B cell (primary cell): ENCODE measurements at places on chromosomes 7 and 10. TPM values are rescaled to one million over a fixed set of nuclear protein-coding genes. Genes with fewer than 3 reads are reported as not detected.
A peak's percentile ranks its signal among the peaks of the same experiment; 100 is the strongest.

GRCh38 chr10:97180363-97180755 lies 5.4 kb downstream of the SLIT1 start:
- no peak overlapping the region for H3K4me3 ChIP-seq
- no peaks in the 10 kb centered on the region for H3K36me3 ChIP-seq
- DNase-seq = no peak
- no peak overlapping the region for H3K27ac ChIP-seq
- peaks cover 66% of the 10 kb centered on the region for H3K27me3 ChIP-seq

DNA sequence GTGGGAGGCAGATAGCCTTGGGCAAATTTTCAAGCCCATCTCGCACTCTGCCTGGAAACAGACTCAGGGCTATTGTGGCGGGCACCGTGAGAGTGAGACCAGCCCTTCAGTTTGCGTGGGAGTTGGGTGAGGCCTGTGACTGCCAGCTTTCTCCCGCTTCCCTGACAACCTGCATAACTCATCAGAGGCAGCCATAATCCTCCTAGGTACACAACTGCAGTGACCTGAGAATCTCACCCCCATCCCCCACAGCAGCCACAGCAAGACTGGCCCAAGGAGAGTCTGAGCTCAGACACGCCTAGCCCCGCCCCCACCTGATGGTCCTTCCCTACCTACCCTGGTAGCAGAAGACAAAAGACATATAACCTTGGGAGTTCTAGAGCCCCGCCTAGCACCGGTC lies 275.4 kb downstream of the GRID1 start:
- no peak overlapping the region for H3K4me3 ChIP-seq
- no peak overlapping the region for H3K27ac ChIP-seq
- no peak for DNase-seq

GRCh38 chr7:139869886-139870285 lies 40.8 kb downstream of the TBXAS1 start:
- DNase-seq = no peak
- H3K36me3 ChIP-seq = no peaks in the 10 kb centered on the region
- H3K27me3 ChIP-seq = no peaks in the 10 kb centered on the region
- H3K27ac ChIP-seq = no peak overlapping the region
- H3K4me1 ChIP-seq = no peaks in the 10 kb centered on the region

DNA sequence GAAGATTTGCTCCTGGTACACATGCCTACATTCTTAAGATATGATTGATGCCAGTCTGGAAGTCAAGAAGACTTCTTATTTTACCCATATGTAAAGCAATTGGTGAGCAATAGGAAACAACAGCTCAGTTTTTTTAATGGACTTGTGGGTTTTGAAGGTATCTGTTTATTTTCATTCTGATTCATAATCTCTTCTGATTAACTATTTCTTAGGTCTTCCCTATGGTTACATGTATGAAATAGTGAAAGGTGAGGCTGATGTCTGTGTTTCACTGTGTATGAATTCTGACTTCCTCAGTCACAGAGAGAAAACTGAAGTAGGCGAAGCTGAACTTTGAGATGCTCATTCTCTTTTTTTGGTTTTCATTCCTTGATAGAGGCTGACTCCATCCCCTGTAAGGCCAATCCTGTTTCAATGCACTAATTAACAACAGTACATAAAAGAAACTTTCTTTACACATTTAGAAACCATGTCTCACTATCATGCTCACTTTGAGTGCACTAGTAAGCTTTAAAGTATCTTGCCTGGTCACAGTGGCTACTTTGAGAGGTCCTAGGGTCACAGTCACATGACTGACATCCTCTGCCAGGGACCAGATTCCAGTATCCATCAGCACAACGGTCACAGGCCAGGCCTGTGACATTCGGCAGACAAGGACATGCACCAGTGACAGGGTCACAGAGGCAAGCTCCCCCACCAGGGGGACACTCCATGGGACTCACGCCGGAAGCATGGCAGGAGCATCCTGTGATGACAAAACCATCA lies 59.5 kb upstream of the LAMB1 start:
- no peak overlapping the region for H3K27ac ChIP-seq
- no peaks in the 10 kb centered on the region for H3K36me3 ChIP-seq
- no peak for DNase-seq
- no peak overlapping the region for H3K4me3 ChIP-seq
- H3K27me3 ChIP-seq = no peaks in the 10 kb centered on the region
- no peaks in the 10 kb centered on the region for H3K4me1 ChIP-seq

GRCh38 chr7:2289111-2289586 lies 25.1 kb downstream of the SNX8 start:
- no peak for DNase-seq
- H3K27ac ChIP-seq = peak overlapping the region; percentile 76
- no peaks in the 10 kb centered on the region for H3K36me3 ChIP-seq
- H3K4me3 ChIP-seq = no peak overlapping the region
- H3K27me3 ChIP-seq = no peaks in the 10 kb centered on the region
- H3K4me1 ChIP-seq = peaks cover 25% of the 10 kb centered on the region

- no peak for DNase-seq
- H3K27me3 ChIP-seq = no peaks in the 10 kb centered on the region
- no peaks in the 10 kb centered on the region for H3K4me1 ChIP-seq
- no peak overlapping the region for H3K4me3 ChIP-seq
Observed at GRCh38 chr10:66752714-66753113, 173.1 kb upstream of the LRRTM3 start.

DNA sequence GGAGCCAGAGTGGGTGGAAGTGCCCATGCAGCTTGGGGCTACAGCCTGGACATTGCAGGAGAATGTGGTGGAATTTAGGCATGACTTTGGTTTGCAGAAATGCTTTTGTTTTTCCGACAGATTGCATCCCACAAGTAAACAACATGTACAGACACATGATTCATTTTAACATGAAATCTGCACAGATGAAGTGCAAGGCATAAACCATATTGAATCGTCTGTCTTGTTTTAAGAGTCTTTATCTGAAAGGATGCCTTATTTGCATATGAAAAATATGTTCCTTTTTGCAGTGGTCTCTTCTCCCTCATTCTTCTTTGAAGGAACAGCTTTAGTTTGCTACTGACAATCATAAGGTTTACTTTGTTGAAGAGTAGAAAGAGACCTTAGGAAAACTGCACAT lies 94.9 kb downstream of the NXPH1 start:
- DNase-seq = no peak
- H3K36me3 ChIP-seq = no peaks in the 10 kb centered on the region
- no peaks in the 10 kb centered on the region for H3K27me3 ChIP-seq
- H3K27ac ChIP-seq = no peak overlapping the region

DNA sequence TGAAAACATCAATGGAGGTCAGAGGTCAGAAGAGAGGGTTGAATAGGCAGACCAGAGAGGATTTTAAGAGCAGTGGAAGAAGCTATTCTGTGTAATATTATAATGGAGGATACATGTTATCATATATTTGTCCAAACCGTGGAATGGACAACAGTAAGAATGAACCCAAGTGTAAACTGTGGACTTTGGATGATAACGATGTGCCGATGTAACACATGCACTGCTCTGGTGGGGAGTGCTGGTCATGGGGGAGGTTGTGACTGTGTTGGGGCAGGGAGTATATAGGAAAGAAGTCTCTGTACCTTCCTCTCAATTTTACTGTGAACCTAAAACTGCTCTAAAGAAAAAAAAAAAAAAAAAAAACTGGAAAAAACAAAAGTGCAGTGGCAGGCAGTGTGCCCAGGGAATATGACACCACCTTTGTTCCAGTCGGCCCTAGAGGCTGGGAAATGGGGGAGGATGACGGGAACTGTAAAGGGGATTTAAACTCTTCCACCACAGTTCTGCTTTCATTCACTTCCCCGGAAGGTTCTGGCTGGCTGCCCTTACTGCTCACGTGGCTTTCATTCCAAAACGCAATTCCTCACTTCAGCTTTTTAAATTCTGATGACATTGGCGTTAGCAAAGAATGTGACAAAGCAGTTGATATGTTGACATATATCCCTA lies 113.7 kb upstream of the ANKRD1 start:
- DNase-seq = no peak
- no peak overlapping the region for H3K4me3 ChIP-seq
- H3K27me3 ChIP-seq = no peaks in the 10 kb centered on the region
- peaks cover 5% of the 10 kb centered on the region for H3K4me1 ChIP-seq
- H3K27ac ChIP-seq = no peak overlapping the region

- H3K27ac ChIP-seq = no peak overlapping the region
- no peaks in the 10 kb centered on the region for H3K4me1 ChIP-seq
- no peaks in the 10 kb centered on the region for H3K36me3 ChIP-seq
- no peak overlapping the region for H3K4me3 ChIP-seq
Observed at GRCh38 chr10:132199268-132199853, 12.6 kb downstream of the DPYSL4 start.

GRCh38 chr10:83886871-83887270 lies 252.4 kb upstream of the GHITM start:
- H3K4me3 ChIP-seq = no peak overlapping the region
- no peak overlapping the region for H3K27ac ChIP-seq
- H3K36me3 ChIP-seq = no peaks in the 10 kb centered on the region
- no peak for DNase-seq
- H3K4me1 ChIP-seq = no peaks in the 10 kb centered on the region

DNA sequence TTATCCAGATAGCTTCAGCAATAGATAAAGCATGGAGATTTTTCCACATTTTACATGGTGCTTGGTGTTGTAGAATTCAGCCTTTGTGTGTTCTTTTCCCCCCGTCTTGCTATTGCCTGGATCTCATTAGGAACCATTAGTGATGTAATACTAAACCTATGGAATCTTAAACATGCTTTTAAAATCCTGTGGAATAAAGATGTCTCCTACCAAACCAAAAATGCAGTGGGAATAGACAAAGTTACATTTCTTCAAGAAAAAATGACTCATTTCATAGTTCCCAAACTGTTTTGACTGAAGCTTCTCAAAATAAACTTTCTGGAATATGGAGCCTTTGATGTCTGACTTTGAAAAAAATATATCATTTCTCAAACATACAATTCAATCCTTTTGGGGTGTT lies 44.0 kb downstream of the CALD1 start:
- no peaks in the 10 kb centered on the region for H3K4me1 ChIP-seq
- no peaks in the 10 kb centered on the region for H3K36me3 ChIP-seq
- no peak for DNase-seq
- no peak overlapping the region for H3K27ac ChIP-seq

DNA sequence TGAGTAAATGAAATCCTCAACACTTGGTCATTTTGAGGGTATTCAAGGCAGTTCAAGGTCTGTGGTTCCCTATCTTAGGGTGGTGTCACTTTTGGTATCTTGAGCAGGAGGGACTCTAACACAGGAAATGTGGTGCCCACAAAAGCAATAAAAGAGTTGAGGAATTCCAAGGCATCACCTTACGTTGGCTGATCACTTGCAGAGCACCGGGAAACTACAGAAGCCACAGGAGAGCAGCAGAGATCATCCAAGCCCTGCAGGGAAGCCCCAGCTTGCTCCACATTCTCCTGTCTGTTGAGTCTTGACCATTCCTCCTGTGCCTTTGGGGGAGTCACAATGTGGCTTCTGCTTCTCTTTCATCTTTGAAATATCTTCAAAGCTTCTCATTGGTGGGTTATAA lies 565.8 kb upstream of the ADARB2 start:
- H3K4me3 ChIP-seq = no peak overlapping the region
- H3K36me3 ChIP-seq = no peaks in the 10 kb centered on the region
- no peak overlapping the region for H3K27ac ChIP-seq
- H3K27me3 ChIP-seq = no peaks in the 10 kb centered on the region

DNA sequence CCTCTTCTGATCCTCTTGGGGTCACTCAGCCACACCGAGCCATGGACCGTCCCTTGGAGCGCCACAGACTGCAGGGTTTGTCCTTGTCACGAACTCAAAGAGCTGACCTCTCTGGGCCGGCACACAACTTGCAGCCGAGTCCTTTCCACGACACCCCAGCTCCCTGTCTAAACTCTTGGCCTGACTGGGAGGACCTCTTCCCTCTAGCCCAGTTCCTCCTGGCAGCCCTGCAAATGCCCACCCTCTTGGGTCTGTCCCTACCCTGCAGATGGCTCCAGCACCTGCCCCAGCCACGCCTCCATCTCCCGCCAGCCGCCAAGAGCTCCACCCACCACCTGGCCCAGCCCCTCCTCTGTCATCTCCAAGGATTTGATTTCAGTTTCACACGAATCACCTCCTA lies 339.2 kb downstream of the DNAJB6 start:
- no peaks in the 10 kb centered on the region for H3K4me1 ChIP-seq
- H3K27me3 ChIP-seq = peaks cover 6% of the 10 kb centered on the region
- no peak for DNase-seq

GRCh38 chr7:140197218-140197890 lies 20.6 kb upstream of the KDM7A start:
- H3K27ac ChIP-seq = no peak overlapping the region
- H3K4me1 ChIP-seq = no peaks in the 10 kb centered on the region
- no peak overlapping the region for H3K4me3 ChIP-seq
- no peaks in the 10 kb centered on the region for H3K36me3 ChIP-seq

GRCh38 chr10:34033078-34033477 lies 698.6 kb upstream of the NRP1 start:
- H3K4me3 ChIP-seq = no peak overlapping the region
- no peak overlapping the region for H3K27ac ChIP-seq
- H3K4me1 ChIP-seq = no peaks in the 10 kb centered on the region
- DNase-seq = no peak
- no peaks in the 10 kb centered on the region for H3K27me3 ChIP-seq

- no peak overlapping the region for H3K27ac ChIP-seq
- H3K4me3 ChIP-seq = no peak overlapping the region
- no peak for DNase-seq
- H3K4me1 ChIP-seq = peaks cover 5% of the 10 kb centered on the region
Observed at GRCh38 chr10:43809211-43809930, 160.7 kb upstream of the ZNF32 start.

The OIT3 gene
- not detected in 2 replicates for total RNA-seq

The VWDE gene
- not detected in 2 replicates for total RNA-seq

The FAM24B gene
- total RNA-seq = 11.7 and 12.5 TPM in 2 replicates

The IFIT1B gene
- not detected in 2 replicates for total RNA-seq
